Hypothalamus (tissue), 51 donors: ENCODE measurements at places on chromosomes 1 and 21.

DNA sequence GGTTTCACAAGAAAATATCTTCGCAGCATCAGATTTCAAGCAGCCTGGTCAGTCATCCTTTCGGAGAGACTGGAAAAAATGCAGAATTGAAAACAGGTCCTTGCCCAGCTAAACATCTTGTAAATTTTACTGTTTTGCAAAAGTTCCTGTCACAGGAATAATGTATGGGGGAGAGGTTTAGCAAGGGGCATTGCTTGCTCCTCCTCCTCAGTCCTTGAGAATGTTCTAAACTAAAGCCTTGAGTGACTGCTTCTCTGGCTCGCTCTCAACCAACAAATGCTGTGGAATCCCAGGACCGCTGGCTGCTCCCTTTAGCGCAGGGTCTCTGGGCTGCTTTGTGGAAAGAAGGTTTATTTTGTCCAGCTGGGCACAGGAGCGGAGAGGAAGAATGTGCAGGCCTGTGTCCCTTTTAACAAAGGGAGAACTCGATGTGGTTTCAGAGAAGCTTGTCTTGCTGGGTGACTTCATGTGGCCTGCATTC is 33.6 kb upstream of the FHAD1 start:
- no peak for DNase-seq

DNA sequence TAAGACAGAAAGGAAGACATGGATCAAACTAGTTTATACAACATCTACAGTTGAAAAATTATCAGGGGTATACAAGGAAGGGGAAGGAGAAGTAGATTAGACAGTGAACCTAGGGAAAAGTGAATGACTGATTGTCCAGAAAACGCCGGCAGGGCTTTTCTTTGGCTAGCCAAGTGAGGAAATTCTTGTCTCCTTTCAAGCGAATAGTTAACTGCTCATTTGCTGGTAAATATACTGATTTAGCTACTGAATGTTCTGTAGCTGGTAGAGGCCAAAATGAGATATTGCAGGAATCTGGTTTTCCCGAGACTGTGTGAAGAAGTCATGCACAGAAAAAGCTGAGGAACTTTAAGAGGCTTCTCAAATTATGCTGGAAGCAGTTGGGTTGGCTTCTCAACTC is 128.5 kb upstream of the ZNHIT6 start:
- DNase-seq: no peak

DNA sequence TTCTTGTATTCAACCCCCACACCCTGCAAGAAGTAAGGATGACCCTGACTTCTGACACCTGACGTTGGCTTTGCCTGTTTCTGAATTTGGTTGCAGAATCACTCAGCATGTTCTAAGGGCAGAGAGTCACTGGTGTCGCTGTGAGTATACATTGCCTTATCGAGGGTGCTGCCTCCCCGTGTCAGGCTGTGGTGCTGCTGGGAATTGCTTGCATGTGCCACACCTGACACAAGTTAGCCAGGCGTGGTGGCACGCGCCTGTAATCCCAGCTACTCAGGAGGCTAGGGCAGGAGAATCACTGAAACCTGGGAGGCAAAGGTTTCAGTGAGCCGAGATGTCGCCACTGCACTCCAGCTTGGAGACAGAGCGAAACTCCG is 45.9 kb downstream of the WDR4 start:
- no peak for DNase-seq

- DNase-seq: peak; percentile 15
Measured at GRCh38 chr1:17648457-17649145, 106.5 kb upstream of the ACTL8 start.

GRCh38 chr1:204076891-204077290 is 4.0 kb downstream of the SOX13 start:
- no peak for DNase-seq

DNA sequence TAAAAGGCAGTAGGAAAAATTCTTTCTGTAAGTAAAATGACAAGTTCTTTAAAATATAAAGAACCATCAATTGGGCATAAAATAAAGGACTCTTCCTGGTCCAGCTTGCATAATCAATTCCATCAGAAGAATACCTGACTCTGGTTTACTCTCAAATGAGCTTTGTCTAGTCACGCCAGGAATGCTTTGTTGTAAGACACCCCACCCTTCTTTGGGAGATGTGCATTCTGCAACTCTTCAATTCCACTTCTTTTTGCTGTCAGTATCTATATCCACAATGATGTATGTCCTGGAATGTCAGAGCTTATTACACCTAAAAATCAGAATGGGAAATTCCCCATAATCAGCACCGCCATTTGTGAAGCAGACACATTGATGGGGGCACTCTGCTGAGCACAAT is 76.1 kb downstream of the PTPN14 start:
- no peak for DNase-seq

GRCh38 chr1:29384496-29385015 is 148.2 kb downstream of the PTPRU start:
- DNase-seq: no peak

DNA sequence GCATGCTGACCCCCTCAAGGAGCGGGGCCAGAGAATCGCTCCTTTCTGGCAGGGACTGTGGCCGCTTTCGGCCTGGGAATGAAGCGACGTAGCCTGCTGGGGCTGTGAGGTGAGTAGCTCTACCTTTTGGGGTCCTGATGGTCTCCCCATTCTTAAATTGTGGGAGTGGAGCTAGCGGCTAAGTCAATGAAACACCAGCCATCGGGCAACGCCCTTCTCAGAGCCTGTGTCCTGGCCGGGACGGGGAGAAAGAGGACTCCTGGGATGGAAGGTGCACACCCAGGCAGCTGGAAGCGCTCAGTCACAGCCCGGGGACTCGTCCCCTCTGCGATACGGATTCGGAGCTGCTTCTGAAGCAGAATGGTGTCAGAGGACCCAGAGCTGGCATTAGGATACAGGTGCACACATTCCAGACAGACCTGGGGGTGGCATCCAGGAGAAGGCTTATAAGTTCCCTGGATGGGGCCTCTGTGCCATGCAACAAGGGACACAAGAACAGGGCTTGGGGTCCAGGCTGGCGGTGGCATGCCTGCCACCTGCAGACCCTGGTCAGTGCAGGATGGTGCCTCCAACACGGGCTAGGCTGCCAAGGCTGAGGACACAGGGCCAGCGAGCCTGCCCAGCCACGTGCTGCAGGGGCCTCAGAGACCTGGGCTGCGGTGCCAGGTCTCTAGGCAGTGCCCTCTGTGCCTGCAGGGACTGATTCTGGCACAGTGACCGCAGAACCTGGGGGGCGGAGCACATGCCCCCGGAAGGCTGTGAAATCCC is 945 bp upstream of the WNT9A start:
- no peak for DNase-seq

DNA sequence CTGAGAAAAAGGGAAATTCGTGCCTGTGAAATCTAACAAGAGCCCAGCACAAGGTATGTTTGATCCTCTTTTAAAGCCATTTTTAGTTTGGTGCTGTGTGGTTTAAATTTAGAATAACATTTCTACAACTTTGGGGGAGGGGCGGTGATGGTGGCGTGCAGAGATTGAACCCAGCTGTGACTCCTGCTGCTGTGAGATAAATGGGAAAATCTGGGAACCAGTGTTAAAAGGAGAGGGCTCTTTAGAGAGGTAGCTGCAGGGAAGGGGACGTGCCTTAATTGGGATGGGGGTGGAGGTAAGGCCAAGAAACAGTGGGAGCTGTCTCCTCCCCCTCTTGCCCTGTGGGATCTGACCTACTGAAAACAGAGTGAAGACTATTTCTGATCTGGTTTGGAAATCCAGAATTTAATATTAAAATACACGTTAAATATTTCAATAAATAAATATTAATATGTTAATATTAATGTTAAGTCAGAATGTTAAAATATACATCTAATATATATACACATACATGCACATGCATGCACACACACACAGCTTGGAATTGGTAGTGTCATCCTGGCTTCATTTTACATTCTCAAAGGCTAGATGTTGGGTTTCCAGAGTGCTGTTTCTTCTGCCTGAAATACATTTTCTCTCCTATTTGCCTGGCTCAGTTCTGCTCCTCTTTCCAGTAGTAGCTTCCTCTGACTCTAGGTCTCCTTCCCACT is 30.1 kb upstream of the DNAJC6 start:
- no peak for DNase-seq

GRCh38 chr1:54965624-54966340 is 14.6 kb upstream of the TMEM61 start:
- DNase-seq: no peak

- no peak for DNase-seq
Measured at GRCh38 chr21:43919871-43920801, 55.1 kb downstream of the AGPAT3 start.
